ENCODE measurements at places on chromosomes 1 and 21.
A peak's percentile ranks its signal among the peaks of the same experiment; 100 is the strongest.

DNA sequence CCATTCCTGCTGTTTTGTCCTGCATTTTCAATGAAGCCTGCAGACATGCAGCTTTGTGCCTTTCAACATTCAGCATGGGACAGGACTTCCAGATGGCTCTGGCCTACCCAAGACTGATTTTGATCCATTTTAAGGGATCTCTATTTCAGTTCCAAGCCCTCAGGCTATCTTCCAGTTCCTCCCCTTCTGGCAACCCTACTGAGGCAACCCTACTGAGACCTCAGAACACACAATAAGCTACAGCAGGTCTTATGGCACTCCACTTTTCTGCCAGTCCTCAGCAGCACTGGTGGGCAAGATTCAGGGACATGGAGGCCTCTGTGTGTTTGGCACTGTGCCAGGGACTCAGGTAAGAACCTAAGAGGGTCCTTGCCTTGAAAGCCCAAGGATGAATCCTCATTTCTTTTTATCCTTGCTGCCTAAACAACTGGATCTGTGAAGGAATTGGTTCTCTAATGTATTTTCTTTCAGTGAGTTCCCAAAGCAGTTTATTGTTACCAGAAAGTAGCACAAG, 50.7 kb downstream of the MAB21L3 start:
- no peak for DNase-seq

DNA sequence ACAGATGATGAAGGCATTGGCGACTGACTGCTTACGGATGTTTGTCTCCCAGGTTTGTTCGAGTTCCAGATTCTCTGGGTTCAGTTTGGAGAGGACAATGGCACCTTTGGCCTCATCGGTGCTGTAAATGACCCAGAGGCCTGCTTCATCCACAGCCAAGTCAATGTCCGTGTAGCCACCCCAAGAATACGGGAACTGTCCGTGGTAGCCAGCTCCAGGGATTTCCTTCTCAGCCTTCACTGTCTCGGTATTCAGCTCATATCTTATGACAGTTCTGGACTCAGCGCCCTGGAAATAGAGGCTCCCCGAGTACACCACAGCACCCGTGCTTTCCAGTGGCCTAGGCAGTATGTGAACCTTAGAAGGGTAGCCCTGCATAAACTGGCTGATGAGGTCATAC, 14.1 kb downstream of the MYOCOS start:
- no peak for DNase-seq

DNA sequence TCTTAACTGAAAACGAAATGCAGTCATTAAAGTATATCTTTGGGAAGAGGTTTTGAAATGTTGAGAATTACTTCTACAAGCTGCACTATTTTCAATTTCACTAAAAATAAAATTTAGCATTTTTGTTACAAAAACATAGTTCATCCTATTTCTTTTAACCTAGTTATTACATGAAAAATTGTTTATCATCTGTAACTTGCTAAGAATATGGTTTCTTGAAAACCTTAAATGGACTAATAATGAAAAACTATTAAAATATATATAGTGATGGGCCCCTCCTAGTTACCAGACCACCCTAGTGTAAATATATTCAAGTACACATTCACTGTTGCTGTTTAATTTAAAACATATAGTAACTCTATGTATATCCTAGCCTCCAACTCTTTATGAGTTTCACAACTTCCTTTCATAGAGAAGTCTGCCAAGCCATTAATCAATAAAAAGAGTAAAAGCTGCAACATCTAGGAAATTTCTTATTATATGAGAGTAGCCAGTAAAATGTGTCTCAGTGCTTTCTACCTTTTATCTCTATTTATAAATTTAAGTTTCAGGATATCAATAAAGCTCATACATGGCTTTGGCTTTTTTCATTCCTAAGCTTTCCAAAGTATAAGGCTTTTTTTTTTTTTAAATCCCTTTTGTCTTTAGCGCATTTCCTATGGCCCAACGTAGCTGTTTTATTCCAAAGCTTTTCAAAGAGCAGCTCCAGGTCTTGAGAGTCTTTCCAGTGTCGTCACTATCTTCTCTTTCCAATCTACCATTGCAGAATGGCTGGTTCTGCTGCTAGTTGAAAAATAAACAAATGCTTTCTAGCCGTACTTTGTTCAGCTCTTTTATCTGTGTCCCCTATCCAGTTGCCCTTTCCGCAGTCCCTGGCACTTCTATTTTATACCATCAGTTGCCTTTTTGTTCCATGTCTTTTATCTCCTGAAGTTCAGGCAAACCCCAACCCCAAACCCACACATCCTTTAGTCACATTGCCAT, 6.5 kb downstream of the IRF2BP2 start:
- DNase-seq: no peak

GRCh38 chr1:113255038-113255719, 135.1 kb upstream of the MAGI3 start:
- DNase-seq: no peak

GRCh38 chr1:95006681-95007080, 66.1 kb downstream of the ALG14 start:
- DNase-seq: no peak

GRCh38 chr1:17903386-17903785, 148.3 kb downstream of the ACTL8 start:
- no peak for DNase-seq

DNA sequence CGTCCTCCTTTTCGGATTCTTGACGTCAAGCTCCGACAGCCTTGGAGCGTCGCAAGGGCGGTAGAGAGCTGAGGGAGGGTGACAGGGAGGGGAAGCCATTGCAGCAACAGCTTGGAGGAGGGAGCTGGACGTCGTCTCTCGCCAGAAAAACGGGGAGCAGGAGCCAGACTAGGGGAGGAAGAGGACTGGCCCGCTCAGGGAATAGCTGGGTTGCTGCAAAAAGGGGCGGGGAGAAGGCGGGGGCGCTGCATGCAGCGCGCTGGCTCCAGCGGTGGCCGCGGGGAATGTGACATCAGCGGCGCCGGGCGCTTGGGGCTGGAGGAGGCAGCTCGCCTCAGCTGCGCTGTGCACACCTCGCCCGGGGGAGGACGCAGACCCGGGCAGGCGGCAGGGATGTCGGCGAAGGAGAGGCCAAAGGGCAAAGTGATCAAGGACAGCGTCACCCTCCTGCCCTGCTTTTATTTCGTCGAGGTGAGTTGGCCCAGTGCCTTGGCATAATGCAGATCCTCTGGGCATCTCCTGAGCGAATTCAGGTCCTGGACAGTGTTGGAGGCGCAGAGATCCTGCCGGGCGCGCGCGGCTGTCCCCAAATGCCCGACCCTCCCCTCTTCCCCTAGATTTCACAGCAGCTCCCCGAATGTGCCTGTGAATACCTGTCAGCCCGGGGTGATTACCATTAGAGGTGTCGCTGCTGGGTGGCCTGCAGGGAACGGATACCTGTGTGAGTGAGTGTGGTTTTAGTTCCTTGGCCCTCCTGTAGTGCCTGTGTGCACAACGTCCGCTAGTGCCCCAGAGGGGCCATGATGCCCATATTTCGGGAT, at the start of gene PLPPR4:
TSS of gene PLPPR4 (plus strand) at position 292 of the 821 bp plus-strand sequence. CDS start at position 394, 102 bp downstream.
- peak; percentile 76 for DNase-seq

DNA sequence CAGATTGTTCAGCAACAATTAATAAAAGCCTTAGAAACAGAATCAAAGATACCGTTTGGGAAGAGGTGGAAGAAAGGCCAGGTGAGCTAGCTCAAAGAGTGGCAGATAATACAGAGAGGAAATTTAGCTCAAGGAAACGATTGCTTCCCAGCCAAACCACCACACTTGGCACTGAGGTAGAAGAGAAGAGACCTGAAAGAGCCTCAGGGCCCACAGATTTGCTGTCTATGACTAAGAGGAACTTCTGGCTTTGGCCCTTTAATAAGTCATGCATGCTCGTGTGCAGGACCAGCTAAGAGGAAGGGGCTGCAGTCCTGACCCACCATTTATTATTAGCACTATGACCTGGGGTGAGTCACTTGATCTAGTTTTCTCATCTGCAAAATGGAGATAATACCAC, 72.8 kb upstream of the BCL10 start:
- DNase-seq: no peak
